CD4-positive, alpha-beta T cell (primary cell): ENCODE measurements at places on chromosomes 7 and 10.
A peak's percentile ranks its signal among the peaks of the same experiment; 100 is the strongest.

DNA sequence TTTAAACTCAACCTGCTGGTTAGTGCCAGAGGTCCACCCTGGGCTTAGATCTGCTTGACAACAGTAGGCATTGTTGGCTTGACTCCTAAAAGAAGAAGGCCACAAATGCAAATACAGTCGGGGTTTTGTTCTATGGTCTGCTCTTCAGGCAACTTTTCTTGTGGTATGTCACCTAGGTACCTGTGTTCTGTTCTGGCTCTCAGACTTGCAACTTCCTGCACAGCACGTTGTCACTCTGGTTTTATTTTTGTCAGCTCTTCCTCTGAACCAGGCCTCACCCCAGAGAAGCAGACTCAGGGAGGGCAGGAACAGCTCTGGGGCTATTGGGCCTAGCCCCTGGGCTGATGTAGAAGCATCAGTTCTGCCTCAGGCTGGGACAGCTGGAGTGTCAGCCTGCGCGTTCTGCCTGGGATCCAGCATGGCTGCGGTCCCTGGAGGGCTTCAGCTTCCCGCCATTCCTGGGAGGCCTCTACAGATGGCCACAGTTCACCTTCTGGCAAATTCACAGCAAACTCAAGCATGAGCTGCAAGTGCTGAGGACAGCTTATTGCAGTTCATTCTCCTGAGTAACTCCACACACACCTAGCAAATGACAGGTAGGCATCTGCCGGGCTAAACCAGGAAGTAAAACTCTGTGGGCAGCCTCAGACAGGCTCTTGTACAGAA is 11.0 kb upstream of the PDCD4 start:
- peak; percentile 91 for DNase-seq
- H3K27me3 ChIP-seq = no peaks in the 10 kb centered on the region
- peaks cover 89% of the 10 kb centered on the region for H3K4me1 ChIP-seq
- no peaks in the 10 kb centered on the region for H3K36me3 ChIP-seq

- no peaks in the 10 kb centered on the region for H3K27me3 ChIP-seq
- no peaks in the 10 kb centered on the region for H3K36me3 ChIP-seq
- DNase-seq = no peak
- no peak overlapping the region for H3K4me3 ChIP-seq
These were observed 213.2 kb upstream of the MGMT start for GRCh38 chr10:129253865-129254179.

- peak; percentile 30 for DNase-seq
- H3K36me3 ChIP-seq = no peaks in the 10 kb centered on the region
- H3K4me1 ChIP-seq = peaks cover 14% of the 10 kb centered on the region
These were observed 1.5 kb downstream of the PLEKHA8 start for GRCh38 chr7:30029696-30030095.

- no peak for DNase-seq
- no peak overlapping the region for H3K4me3 ChIP-seq
- H3K27me3 ChIP-seq = no peaks in the 10 kb centered on the region
- H3K36me3 ChIP-seq = no peaks in the 10 kb centered on the region
These were observed 80.0 kb downstream of the DAGLB start for GRCh38 chr7:6367701-6368211.

- H3K36me3 ChIP-seq = peaks cover 21% of the 10 kb centered on the region
- H3K27me3 ChIP-seq = no peaks in the 10 kb centered on the region
- DNase-seq = no peak
These were observed 5.1 kb downstream of the ERV3-1 start for GRCh38 chr7:65001291-65001814.

DNA sequence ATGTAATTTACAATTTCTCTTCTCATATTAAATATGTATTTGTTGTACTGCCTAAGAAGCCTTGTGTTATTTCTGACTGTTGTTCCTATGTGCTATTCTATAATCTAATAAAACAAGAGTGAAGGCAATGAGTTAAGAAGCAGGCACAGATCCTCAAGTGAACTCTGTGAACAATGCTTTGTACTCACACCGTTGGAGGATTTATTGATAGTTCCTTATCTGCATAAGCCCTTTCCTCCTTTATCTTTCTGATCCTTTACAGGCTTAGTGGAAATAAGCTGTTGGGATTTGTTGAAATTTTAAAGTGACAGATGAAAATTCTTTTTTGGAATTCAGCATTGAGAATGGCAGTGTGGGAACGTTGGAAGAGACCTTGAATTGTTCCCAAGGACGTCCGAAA is 329.6 kb upstream of the NPVF start:
- peaks cover 2% of the 10 kb centered on the region for H3K27me3 ChIP-seq
- H3K4me3 ChIP-seq = no peak overlapping the region
- H3K4me1 ChIP-seq = no peaks in the 10 kb centered on the region

DNA sequence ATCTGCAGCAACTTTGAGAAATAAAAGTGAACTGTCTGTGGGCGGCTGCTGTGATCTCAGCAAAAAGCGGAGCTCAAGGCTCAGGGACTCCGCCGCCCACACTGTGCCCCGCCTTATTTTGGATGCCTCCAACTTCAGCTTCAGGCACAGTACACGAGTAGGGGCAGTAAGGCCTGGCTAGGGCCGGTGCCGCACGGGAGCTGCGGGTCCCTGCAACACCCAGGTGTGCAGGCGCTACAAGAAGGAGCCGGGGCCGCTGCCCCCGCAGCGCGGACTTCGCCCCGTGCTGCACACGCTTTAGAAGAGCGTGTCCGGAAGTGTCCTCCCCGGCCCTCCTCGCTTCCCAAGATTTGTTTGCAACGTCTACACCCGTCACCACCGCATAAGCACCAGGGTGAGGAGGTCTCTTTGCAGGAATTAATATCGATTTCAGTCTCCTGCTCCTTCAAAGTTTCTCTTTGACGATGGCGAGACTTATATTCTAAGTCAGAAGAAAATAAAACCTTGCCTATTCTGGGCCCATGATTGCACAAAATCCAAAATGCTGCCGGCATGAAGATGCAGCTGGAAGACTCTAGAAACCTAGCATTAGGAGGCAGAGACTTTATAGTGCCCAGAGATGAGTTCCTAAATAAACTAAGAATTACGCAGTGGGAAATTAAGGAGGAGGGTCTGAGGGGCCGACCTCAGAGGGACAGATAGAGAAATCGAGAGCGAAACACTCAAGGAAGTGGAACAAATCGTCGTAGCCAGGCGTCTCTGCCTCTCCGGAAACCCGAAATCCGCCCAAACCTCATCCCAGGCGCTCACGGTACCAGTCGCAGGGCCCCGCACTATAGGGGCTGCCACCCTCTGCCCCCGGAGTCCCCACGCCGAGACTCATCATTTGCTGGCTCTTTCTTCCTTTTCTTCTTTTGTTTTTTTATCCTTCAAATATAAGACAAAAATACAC is 6.4 kb downstream of the VAX1 start:
- H3K36me3 ChIP-seq = no peaks in the 10 kb centered on the region
- no peak for DNase-seq
- peaks cover 85% of the 10 kb centered on the region for H3K27me3 ChIP-seq
- peak overlapping the region; percentile 8 for H3K4me3 ChIP-seq
- peaks cover 36% of the 10 kb centered on the region for H3K4me1 ChIP-seq

GRCh38 chr10:123569436-123570035 is 96.6 kb upstream of the GPR26 start:
- peaks cover 15% of the 10 kb centered on the region for H3K27me3 ChIP-seq
- H3K36me3 ChIP-seq = no peaks in the 10 kb centered on the region
- no peak overlapping the region for H3K27ac ChIP-seq
- H3K4me3 ChIP-seq = no peak overlapping the region

- H3K36me3 ChIP-seq = no peaks in the 10 kb centered on the region
- no peak overlapping the region for H3K4me3 ChIP-seq
- H3K27me3 ChIP-seq = no peaks in the 10 kb centered on the region
- no peaks in the 10 kb centered on the region for H3K4me1 ChIP-seq
- no peak for DNase-seq
These were observed 49.6 kb upstream of the TOMM7 start for GRCh38 chr7:22872096-22872807.

GRCh38 chr7:90709501-90710465 is 113.7 kb downstream of the CDK14 start:
- H3K27ac ChIP-seq = no peak overlapping the region
- no peaks in the 10 kb centered on the region for H3K27me3 ChIP-seq
- H3K4me1 ChIP-seq = no peaks in the 10 kb centered on the region
- no peaks in the 10 kb centered on the region for H3K36me3 ChIP-seq
- no peak for DNase-seq

- H3K27ac ChIP-seq = no peak overlapping the region
- no peak for DNase-seq
- H3K27me3 ChIP-seq = no peaks in the 10 kb centered on the region
- H3K36me3 ChIP-seq = no peaks in the 10 kb centered on the region
- peaks cover 4% of the 10 kb centered on the region for H3K4me1 ChIP-seq
These were observed 5.7 kb upstream of the EEPD1 start for GRCh38 chr7:36147361-36147760.
